Jurkat, Clone E6-1 (cell line): ENCODE measurements at places on chromosomes 6 and 20.

GRCh38 chr6:134436950-134437349 is 119.0 kb upstream of the SGK1 start:
- DNase-seq, result no peak

DNA sequence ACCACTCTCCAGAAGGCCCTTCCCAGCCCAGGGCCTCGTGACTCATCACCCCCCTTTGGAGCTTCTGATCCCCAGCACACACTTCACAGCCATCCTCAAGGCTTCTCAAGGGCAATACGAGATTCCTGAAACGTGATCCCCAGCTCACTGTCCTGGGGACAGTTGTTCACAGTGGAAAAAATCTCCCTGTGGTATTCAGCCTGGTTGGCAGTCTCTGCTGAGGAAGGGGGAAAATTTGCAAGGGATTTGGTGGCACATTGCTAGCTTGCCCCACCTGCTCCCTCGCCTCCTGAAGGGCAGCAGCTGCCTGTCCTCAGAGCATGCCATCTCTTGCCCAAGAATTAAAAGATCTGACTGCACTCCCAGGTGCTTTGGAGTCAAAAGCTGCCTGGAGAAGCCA is 20.7 kb upstream of the PKHD1 start:
- DNase-seq, result no peak

GRCh38 chr20:41027872-41028358 is 707 bp upstream of the TOP1 start:
- no peak for DNase-seq

GRCh38 chr6:32050562-32050961 is 12.3 kb downstream of the CYP21A2 start:
- DNase-seq, result no peak

GRCh38 chr20:631101-631500 is 21.0 kb upstream of the TCF15 start:
- no peak for DNase-seq

GRCh38 chr20:17298751-17299150 is 71.9 kb downstream of the PCSK2 start:
- no peak for DNase-seq

DNA sequence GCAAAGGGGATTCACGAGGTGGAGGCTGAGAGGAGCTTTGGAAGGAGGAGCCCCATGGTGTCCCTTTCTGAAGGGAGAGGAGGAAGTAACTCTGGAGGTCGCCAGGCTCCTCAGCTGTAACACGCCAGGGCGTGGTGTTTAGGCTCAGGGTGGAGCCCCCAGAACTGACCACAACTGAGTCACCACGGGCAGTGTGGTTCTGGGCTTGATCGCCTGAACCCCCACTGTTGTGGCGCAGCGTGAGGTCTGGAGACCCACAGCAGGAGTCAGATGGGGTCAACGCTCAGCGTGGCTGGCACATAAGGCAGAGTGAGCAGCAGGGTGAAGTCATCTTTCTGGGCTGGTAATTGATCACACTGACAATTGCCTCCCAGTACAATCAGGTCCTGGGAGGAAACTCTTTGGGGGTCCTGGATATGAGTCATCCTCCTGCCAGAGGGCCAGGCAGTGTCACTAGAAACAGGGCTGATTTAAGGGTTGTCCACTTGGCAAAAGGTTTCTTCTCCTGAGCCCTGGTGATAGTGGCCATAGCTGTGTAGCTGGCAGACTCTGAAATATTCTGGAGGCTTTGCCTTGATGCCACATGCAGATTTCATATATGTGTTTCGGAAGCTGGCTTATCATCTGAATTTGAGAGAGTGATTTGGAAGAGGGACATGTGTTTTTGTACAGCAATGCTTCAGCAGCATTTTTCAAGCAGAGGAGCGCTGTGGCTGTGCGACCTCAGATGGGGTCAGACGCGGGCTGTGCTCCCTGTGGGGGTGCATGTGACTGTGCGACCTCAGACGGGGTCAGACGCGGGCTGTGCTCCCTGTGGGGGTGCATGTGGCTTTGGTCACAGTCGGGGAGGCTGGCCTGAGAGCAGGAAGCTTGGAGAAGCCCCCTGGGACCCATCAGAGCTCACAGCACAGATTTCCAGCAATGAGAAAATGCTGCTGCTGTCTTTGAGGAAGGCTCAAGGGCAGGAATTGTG is 50.0 kb downstream of the SYNJ2 start:
- DNase-seq, result no peak
